ENCODE measurements at places on chromosomes 13 and 19. TPM values are rescaled to one million over a fixed set of nuclear protein-coding genes. Genes with fewer than 3 reads are reported as not detected.

Gene SHISA7
- not detected for total RNA-seq

Gene MLLT1
- total RNA-seq, result 15.9 TPM

Gene IL12RB1
- total RNA-seq, result 0.29 TPM

Gene BRME1
- total RNA-seq, result 0.59 TPM

Gene FAM124A
- 1.2 TPM for total RNA-seq

Gene MEF2B
- 0.29 TPM for total RNA-seq

Gene SBK3
- not detected for total RNA-seq

DNA sequence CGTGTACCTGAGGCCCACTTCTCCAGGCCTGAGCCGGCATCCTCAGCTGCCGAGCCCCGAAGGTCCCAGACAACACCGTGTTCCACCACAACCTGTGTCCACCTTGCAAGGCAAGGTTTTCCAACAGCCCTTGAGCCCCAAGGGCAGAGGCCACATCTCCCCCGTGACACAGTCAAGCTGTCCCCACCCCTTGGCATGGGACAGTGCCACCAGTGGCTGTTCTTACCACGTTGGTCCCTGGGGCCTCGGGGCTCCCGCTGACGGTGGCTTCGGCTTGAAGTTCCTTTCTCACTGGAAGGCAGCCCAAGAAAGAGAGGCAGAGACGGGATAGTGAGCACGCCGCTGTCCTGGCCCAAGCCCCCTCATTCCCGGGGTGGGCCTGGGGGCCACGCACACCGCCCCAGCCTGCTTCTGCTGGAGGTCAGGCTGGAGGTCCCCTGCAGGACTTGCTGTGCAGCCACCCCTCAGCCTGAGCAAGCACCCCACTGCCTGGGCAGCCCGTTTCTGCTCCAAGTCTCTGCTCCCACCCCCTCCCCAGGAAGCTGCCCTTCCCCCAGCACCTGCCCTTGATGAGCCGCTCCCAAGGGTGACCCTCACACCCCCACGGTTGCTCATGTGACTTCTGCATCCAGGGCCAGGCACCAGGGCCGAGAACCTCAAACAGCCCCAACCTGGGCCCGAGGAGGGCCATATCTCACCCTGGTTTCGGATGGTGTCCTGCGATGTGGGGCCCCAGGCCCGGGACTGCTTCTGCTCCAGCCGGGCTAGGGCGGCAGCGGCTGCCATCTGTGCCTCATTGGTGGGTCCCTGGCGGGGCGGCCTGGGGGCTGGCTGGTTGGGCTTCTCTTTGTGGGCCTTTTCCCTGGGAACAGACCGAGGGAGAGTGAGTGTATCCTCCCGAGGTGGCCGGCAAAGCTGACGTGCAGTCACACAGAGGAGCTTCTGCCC is 4.1 kb downstream of the UBXN6 start:
- H3K4me1 ChIP-seq, result peaks cover 22% of the 10 kb centered on the region
- no peak overlapping the region for H3K27ac ChIP-seq
- H3K27me3 ChIP-seq, result no peaks in the 10 kb centered on the region
- H3K36me3 ChIP-seq, result peaks cover 57% of the 10 kb centered on the region

DNA sequence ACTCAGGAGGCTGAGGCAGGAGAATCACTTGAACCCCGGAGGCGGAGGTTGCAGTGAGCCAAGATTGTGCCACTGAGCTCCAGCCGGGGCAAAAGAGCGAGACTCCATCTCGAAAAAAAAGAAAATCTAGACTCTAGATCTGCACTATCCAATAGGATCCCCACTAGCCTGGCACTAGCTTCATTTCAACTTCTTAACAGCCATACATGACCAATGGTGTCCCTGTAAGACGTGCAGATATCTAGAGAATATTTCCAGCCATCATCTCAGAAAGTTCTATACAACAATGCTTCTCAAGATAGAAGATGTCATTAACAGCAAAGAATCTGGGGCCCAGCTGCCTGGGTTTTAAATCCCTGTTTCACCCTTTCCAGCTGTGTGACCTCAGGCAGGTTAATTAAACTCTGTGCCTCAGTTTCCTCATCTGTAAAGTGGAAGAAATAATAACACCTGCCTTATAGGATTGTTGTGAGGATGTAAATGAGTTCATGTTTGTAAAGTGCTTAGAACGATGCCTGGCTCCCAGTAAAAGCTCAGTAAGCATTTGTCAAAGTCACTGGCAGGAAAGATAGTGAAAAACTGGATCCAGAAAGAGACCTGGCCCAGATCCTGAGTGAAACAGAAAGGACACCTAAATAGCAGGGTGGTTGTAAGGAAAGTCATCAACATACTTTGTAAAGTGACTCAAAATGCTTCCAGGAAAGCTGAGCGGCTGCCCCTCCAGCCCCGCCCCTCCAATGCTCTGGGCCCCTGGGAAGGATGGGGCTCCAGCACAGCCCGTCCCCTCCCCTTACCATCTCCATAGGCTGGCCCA is 13.5 kb downstream of the WIZ start:
- peak; percentile 87 for DNase-seq
- H3K27me3 ChIP-seq, result no peaks in the 10 kb centered on the region
- H3K4me1 ChIP-seq, result peaks cover 10% of the 10 kb centered on the region
- H3K27ac ChIP-seq, result no peak overlapping the region

GRCh38 chr19:46951171-46951986 is 68.3 kb upstream of the NPAS1 start:
- peaks cover 9% of the 10 kb centered on the region for H3K36me3 ChIP-seq
- H3K27me3 ChIP-seq, result no peaks in the 10 kb centered on the region
- no peak overlapping the region for H3K4me3 ChIP-seq
- peak; percentile 86 for DNase-seq

- no peaks in the 10 kb centered on the region for H3K4me1 ChIP-seq
- H3K36me3 ChIP-seq, result peaks cover 37% of the 10 kb centered on the region
- no peaks in the 10 kb centered on the region for H3K27me3 ChIP-seq
- H3K27ac ChIP-seq, result no peak overlapping the region
- no peak for DNase-seq
- H3K4me3 ChIP-seq, result no peak overlapping the region
Observed at GRCh38 chr19:57419439-57419838, 8.5 kb downstream of the ZNF17 start.

DNA sequence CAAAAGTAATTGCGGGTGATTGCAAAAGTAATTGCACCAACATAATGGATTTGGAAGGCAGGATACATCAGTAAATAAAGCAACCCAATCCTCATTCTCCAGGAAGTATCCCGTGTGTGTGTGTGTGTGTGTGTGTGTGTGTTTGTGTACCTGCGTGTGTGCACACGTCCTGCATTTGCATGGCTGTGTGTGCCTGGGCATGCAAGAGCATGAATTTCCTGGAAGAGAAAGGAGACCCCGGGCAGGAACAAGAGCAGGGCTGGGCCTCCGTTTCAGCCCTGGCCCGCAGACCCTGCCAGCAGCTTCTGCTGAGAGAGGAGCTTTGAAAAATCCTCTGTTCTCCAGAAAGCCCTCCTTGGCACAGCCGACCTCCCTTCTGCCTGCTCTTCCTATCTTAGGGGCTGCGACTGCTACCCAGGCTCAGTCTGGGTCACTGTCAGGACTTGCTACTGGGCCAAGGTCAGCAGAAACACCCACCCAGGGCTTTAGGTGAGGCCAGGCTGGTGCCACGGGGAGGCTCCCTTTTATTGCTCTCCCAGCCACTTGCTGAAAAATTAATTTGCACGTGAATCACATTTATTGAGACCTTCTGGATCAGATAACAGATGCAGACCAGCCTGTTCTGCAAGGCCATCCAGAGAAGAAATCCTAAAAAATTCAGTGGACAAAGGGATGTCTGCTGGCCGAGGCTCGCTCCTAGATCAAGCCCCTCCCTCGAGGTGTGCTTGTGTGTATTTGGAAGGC is 258.3 kb downstream of the ZNF536 start:
- DNase-seq, result no peak
- no peak overlapping the region for H3K4me3 ChIP-seq
- no peak overlapping the region for H3K27ac ChIP-seq
- H3K27me3 ChIP-seq, result no peaks in the 10 kb centered on the region

GRCh38 chr13:113837560-113838355 is 26.1 kb downstream of the GAS6 start:
- H3K4me3 ChIP-seq, result peak overlapping the region; percentile 52
- peaks cover 37% of the 10 kb centered on the region for H3K4me1 ChIP-seq
- DNase-seq, result peak; percentile 100
- H3K36me3 ChIP-seq, result peaks cover 45% of the 10 kb centered on the region

DNA sequence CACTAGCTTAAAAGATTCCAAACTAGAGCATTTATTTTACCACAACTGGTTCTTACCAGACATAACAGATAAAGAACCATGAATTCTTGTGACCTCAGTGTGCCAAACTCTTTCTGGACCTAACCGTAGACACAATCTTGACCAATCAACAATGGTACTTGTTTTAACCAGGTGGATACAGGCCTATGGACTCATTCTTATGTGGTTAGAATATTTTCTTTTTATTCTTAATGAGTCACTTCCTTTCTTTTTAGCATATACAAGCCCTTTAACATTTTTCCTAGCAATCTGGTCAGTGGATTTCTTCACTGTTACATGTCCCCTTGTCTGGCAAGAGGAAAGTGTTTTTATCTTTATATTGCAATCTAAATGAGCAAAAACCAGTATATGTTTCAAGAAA is 792.1 kb upstream of the SPRY2 start:
- H3K27ac ChIP-seq, result no peak overlapping the region
- DNase-seq, result no peak
- no peaks in the 10 kb centered on the region for H3K27me3 ChIP-seq
- no peaks in the 10 kb centered on the region for H3K36me3 ChIP-seq
- H3K4me3 ChIP-seq, result no peak overlapping the region

- no peaks in the 10 kb centered on the region for H3K4me1 ChIP-seq
- peaks cover 18% of the 10 kb centered on the region for H3K27me3 ChIP-seq
- no peak for DNase-seq
- H3K27ac ChIP-seq, result no peak overlapping the region
- no peaks in the 10 kb centered on the region for H3K36me3 ChIP-seq
- no peak overlapping the region for H3K4me3 ChIP-seq
Observed at GRCh38 chr19:50202386-50202785, 1.0 kb upstream of the MYH14 start.

- H3K4me3 ChIP-seq, result no peak overlapping the region
- H3K4me1 ChIP-seq, result no peaks in the 10 kb centered on the region
- H3K27ac ChIP-seq, result no peak overlapping the region
- H3K27me3 ChIP-seq, result no peaks in the 10 kb centered on the region
Observed at GRCh38 chr19:43286096-43286495, 16.8 kb upstream of the PSG9 start.

DNA sequence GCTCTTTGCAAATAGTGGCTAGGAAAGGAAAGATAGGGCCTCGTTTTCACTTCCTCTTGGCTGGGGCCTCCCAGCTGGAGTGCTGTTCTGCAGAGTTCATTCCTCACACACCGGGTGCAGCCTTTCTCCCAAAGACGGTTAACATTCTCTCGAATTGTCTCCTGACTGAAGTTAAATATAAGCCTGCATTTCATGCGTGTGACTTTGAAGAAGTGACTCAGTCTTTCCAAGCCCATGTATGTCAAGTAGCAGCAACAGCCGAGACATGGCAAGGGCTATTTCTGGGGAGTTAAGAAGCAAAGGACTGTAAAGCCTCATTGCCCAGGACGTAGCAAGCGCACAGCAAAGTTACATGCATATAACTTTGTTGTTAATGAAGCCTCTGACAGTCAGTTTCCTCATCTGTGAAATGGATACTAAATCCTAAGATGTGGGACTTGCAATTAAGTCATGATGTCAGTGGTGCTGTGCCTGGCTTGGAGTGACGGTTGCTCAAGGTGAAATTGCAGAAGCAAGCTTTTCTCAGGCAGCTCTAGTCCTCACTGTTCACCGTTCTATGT is 502.4 kb downstream of the MYO16 start:
- no peak overlapping the region for H3K27ac ChIP-seq
- H3K27me3 ChIP-seq, result no peaks in the 10 kb centered on the region
- no peaks in the 10 kb centered on the region for H3K36me3 ChIP-seq
- no peaks in the 10 kb centered on the region for H3K4me1 ChIP-seq
- DNase-seq, result no peak

DNA sequence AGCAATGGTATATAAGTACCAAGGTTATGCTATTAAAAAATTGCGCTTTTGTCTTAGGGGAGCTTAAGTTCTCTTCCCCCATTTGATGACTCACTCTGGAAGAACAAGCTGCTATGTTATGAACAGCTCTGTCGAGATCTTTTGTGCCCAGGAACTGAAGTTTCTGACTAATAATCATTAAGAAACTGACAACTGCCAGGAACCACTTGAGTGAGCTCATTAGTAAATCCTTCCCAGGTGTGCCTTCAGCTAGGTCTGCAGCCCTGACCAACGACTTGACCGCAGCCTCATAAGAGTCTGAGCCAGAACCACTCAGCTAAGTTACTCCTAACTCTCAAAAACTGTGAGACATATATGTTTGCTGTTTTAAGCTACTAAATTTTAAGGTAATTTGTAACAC is 147.8 kb downstream of the SLITRK6 start:
- no peaks in the 10 kb centered on the region for H3K4me1 ChIP-seq
- H3K36me3 ChIP-seq, result no peaks in the 10 kb centered on the region
- no peak overlapping the region for H3K4me3 ChIP-seq
- no peak overlapping the region for H3K27ac ChIP-seq
- H3K27me3 ChIP-seq, result no peaks in the 10 kb centered on the region
- no peak for DNase-seq

Data from osteoblast (primary cell).